ENCODE measurements at places on chromosomes 16 and 17. TPM values are rescaled to one million over a fixed set of nuclear protein-coding genes. Genes with fewer than 3 reads are reported as not detected.
A peak's percentile ranks its signal among the peaks of the same experiment; 100 is the strongest.

GRCh38 chr16:10624527-10624926 is 44.1 kb upstream of the EMP2 start:
- H3K4me3 ChIP-seq = no peak overlapping the region
- no peak overlapping the region for H3K27ac ChIP-seq
- H3K27me3 ChIP-seq = no peaks in the 10 kb centered on the region
- H3K4me1 ChIP-seq = peaks cover 6% of the 10 kb centered on the region
- no peak for DNase-seq
- H3K36me3 ChIP-seq = no peaks in the 10 kb centered on the region

- H3K36me3 ChIP-seq = no peaks in the 10 kb centered on the region
- peaks cover 31% of the 10 kb centered on the region for H3K4me1 ChIP-seq
- DNase-seq = no peak
- no peak overlapping the region for H3K4me3 ChIP-seq
- peak overlapping the region; percentile 70 for H3K27ac ChIP-seq
These were observed 114.4 kb downstream of the SEC14L1 start for GRCh38 chr17:77254951-77255825.

- H3K4me3 ChIP-seq = no peak overlapping the region
- no peaks in the 10 kb centered on the region for H3K27me3 ChIP-seq
- no peaks in the 10 kb centered on the region for H3K36me3 ChIP-seq
- no peak overlapping the region for H3K27ac ChIP-seq
These were observed 42.6 kb downstream of the KLHDC4 start for GRCh38 chr16:87723226-87723623.

DNA sequence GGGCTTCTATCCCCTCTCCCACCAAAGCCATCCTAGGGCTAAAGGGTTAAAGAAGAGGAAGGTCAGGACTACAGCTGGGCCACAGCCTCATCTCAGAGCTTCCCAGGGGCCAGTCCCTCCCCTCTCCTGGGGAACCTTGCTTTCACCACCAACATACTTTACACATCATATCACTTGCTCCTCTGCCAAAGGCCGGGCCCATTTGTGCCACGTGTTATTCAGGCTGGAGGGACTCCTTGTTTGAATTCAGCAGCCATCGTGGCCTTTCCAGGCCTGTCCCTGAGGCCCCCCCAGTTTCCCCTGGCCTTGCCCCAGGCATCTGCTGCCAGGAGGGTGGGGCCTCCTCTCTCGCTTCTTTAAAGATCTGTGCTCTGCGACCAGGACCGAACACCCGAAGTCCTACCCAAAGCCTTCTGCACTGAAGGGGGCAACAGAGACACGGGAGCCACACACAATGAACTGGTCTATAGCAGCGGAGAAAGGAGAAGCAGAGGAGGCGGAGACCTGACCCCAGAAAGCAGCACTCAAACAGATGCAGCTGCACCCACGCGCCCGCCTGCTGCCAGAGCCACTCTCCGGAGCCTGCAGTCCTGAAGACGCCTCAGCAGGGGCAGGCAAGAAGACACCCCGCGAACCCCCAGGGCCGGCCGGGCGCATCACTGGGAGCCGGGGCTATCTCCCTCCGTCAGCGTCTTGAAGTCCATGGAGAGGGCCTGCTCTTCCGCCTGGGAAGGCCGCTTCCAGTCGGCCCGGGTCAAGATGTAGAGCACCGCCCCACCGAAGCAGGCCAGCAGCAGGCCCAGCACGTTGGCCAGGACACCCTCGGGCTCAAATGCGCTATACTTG is 12.1 kb downstream of the CYB561 start:
- no peaks in the 10 kb centered on the region for H3K27me3 ChIP-seq
- peaks cover 20% of the 10 kb centered on the region for H3K4me1 ChIP-seq
- DNase-seq = no peak
- no peak overlapping the region for H3K4me3 ChIP-seq

DNA sequence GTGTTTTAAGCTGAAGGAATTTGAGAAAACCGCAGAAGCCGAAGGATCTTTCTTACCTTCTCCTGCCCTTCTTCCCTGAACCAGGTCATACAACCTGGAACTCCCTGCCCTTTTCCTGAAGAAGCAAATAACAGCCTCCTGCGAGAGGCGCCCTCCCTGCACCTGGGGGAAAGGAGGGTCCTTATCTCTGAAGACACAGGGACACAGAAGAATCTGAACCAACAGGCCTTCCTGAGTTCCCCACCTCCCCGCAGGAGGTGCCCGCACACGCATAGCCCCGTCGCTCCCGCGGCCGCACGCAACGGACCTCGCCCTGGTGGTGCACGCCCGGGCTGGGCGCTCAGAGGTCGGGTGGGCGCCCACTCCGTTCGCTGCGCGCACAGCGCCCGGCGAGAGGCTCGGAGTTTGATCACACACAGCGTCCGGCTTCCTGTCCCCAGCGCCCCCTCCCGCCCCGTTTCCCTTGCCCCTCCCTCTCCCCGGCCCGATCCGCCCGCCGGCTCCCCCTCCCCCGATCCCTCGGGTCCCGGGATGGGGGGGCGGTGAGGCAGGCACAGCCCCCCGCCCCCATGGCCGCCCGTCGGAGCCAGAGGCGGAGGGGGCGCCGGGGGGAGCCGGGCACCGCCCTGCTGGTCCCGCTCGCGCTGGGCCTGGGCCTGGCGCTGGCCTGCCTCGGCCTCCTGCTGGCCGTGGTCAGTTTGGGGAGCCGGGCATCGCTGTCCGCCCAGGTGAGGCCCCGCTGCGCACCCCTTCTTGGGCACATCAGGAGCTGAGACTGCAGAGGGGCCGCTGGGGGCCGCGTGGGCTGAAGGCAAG is at the start of gene TNFSF12:
Gene TNFSF12, plus strand, starts transcription at position 474 of the 816 bp plus-strand sequence. Its CDS starts 96 bp downstream, at position 570.
- peaks cover 17% of the 10 kb centered on the region for H3K4me1 ChIP-seq

DNA sequence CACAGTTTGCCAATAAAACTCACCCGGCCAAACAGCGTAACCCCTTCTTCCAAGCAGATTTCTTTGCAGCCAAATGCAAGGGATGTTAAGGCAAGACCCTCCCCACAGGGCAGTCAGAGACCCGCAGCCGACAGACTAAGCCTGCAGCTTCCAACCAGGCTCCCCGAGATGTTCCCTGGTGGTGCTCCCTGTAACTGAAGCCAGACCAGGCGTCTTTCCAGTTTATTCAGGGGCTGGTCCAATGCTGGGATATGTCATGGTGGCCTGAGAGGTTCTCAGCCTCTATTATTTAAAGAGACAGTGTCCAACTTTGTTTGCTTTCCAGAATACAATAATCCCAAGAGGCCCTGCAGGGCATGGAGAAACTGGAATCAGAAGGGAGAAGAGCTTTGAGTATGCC is at the start of gene PMP22:
Gene PMP22, minus strand, starts transcription at position 196 of the 400 bp plus-strand sequence. CDS start 4,599 bp downstream, outside the sequence.
- H3K27me3 ChIP-seq = peaks cover 61% of the 10 kb centered on the region
- peaks cover 8% of the 10 kb centered on the region for H3K4me1 ChIP-seq
- H3K36me3 ChIP-seq = no peaks in the 10 kb centered on the region

GRCh38 chr16:87180069-87180468 is 137.1 kb downstream of the C16orf95 start:
- no peak for DNase-seq
- no peak overlapping the region for H3K27ac ChIP-seq
- no peaks in the 10 kb centered on the region for H3K36me3 ChIP-seq
- no peak overlapping the region for H3K4me3 ChIP-seq

DNA sequence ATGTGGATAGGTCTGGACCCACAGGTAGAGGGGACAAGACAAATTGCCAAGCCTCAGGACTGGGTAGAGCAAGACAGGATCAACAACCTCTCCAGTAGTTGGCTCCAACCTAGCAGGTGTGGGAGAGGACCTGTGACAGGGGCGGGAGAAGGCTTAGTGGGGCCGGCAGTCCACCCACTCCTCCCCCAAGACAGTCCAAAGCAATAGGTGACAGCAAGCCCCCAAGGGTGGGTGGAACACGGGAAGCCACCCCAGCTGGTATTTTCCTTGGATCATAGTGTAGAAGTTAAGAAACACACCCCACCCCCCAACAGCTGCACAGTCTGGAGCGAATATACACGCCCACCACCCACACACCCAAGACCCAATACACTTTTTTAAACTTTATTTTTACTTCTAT is 4.1 kb upstream of the STX4 start:
- peaks cover 10% of the 10 kb centered on the region for H3K4me1 ChIP-seq
- no peak overlapping the region for H3K27ac ChIP-seq
- H3K27me3 ChIP-seq = no peaks in the 10 kb centered on the region
- H3K4me3 ChIP-seq = no peak overlapping the region
- no peak for DNase-seq
- no peaks in the 10 kb centered on the region for H3K36me3 ChIP-seq

- DNase-seq = no peak
- H3K36me3 ChIP-seq = no peaks in the 10 kb centered on the region
- peaks cover 36% of the 10 kb centered on the region for H3K27me3 ChIP-seq
- H3K4me3 ChIP-seq = peak overlapping the region; percentile 67
- peaks cover 79% of the 10 kb centered on the region for H3K4me1 ChIP-seq
These were observed 1.9 kb downstream of the SLC16A3 start for GRCh38 chr17:82230609-82231311.

- peaks cover 11% of the 10 kb centered on the region for H3K4me1 ChIP-seq
- no peak for DNase-seq
- H3K27me3 ChIP-seq = no peaks in the 10 kb centered on the region
These were observed 43.3 kb upstream of the NF1 start for GRCh38 chr17:31051506-31051905.

DNA sequence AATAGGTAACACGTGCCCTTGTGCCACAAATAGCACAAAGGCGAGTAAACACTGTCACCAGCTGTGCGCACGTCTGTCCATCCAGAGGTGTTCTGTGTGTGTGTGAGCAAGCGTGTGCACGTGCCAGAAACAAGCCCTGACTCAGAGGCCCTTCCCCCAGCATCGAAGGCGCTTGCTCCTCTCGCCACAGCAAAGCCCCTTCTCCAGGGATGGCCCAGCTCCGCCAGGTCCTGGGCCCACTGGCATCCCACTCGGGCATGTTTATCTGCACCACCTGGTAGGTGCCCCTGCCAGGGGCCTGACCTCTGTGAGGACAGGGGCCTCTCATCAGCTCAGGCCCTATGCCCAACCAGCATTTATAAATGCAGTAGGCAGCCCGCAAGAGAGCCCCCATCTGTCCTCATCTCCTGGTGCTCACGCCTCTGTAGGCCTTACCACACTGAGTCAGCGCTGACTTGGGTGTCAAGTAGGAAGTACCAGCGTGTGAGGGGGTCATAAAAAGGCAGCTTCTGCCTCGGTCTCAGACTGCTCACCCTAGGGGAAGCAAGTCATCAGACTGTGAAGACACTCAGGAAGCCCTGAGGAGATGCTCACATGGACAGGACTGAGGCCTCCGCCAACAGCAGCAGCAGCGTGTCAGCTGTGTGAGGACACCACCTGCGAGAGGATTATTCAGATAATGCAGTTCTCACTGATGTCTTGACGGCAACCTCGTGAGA is 10.8 kb downstream of the TMEM235 start:
- H3K36me3 ChIP-seq = no peaks in the 10 kb centered on the region
- no peak overlapping the region for H3K27ac ChIP-seq
- no peaks in the 10 kb centered on the region for H3K4me1 ChIP-seq
- H3K4me3 ChIP-seq = no peak overlapping the region
- no peaks in the 10 kb centered on the region for H3K27me3 ChIP-seq

- H3K4me3 ChIP-seq = no peak overlapping the region
- no peaks in the 10 kb centered on the region for H3K36me3 ChIP-seq
- no peaks in the 10 kb centered on the region for H3K4me1 ChIP-seq
- no peaks in the 10 kb centered on the region for H3K27me3 ChIP-seq
- DNase-seq = no peak
These were observed 88.6 kb upstream of the NKD1 start for GRCh38 chr16:50459496-50460080.

DNA sequence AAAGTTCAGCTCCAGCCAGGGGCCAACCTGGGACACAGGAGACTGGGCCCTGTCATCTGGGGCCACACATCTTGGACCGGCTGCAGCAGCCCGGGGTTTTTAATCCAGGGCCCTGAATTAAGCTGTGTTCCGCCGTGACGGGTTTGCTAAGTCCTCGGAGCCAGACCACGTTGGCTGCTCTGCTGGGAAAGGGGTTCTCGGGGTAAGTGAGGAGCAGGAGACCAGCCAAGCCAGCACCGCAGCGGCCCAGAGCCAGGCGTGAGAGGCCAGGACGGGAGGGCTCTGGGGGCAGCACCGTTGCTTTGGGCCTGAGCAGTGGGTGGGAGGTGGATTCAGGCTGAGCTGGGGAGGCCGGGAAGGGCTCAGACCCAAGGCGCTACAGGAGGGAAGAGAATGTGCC is 31.3 kb upstream of the CBX4 start:
- H3K4me3 ChIP-seq = no peak overlapping the region
- no peaks in the 10 kb centered on the region for H3K36me3 ChIP-seq
- no peaks in the 10 kb centered on the region for H3K4me1 ChIP-seq
- no peak for DNase-seq

DNA sequence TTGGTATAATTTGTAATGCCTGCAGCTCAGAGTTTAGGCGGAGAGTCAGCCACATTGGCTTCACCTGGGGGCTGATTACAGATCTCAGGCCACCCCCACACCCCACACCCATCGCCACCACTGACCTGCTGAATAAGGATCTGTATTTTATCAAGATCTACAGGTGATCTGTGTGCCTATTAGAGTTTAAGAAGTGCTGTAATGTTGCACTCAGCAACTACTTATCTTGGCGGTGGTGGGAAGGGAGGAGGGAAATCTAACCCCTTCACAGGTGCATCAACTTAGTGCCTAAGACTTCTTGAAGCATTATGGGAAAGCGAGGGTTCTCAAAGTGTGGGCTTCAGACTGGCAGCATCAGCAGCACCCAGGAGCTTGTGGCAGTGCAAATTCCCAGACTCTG is 17.5 kb upstream of the KRT20 start:
- no peak for DNase-seq
- H3K4me1 ChIP-seq = peaks cover 33% of the 10 kb centered on the region
- H3K27ac ChIP-seq = peak overlapping the region; percentile 39
- no peaks in the 10 kb centered on the region for H3K27me3 ChIP-seq

The TNFRSF17 gene
- total RNA-seq = not detected

The ZG16 gene
- total RNA-seq = not detected

The NPIPB12 gene
- total RNA-seq = 19.7 TPM

The CA5A gene
- not detected for total RNA-seq

The KCNAB3 gene
- 0.95 TPM for total RNA-seq

The HNF1B gene
- total RNA-seq = not detected

The CCDC57 gene
- 22.1 TPM for total RNA-seq
